ENCODE measurements at places on chromosomes 16 and 17. TPM values are rescaled to one million over a fixed set of nuclear protein-coding genes. Genes with fewer than 3 reads are reported as not detected.

C16orf82 gene
- total RNA-seq, result not detected

TEKT5 gene
- 0.42 TPM for total RNA-seq

UTS2R gene
- not detected for total RNA-seq

UBFD1 gene
- 49.2 TPM for total RNA-seq

ABCC6 gene
- 0.15 TPM for total RNA-seq

MC1R gene
- 12.2 TPM for total RNA-seq

GCSH gene
- total RNA-seq, result 4.5 TPM

MGAT5B gene
- total RNA-seq, result 41.4 TPM

RBFOX1 gene
- not detected for total RNA-seq

FBXO39 gene
- total RNA-seq, result 0.70 TPM

HNF1B gene
- 1.5 TPM for total RNA-seq

Data from B cell (primary cell).